Vagina (tissue), 2 donors: ENCODE measurements at places on chromosomes 4 and X. TPM values are rescaled to one million over a fixed set of nuclear protein-coding genes. Genes with fewer than 3 reads are reported as not detected.

CLCN3 gene
- total RNA-seq = 19.6 TPM

INPP4B gene
- total RNA-seq = 21.1 TPM

SLC2A9 gene
- 7.9 TPM for total RNA-seq

TIGD4 gene
- total RNA-seq = 0.49 TPM

PRSS12 gene
- 15.0 TPM for total RNA-seq

NMU gene
- 8.1 TPM for total RNA-seq

NAP1L3 gene
- total RNA-seq = 3.2 TPM

CENPVL1 gene
- total RNA-seq = not detected

USP17L15 gene
- not detected for total RNA-seq

CORIN gene
- total RNA-seq = 5.4 TPM

GPC4 gene
- total RNA-seq = 7.6 TPM

HSPA4L gene
- total RNA-seq = 14.2 TPM

BEX1 gene
- 3.7 TPM for total RNA-seq

- no peak for DNase-seq
Observed at GRCh38 chr4:53855581-53856250, 208.7 kb downstream of the CHIC2 start.

- no peak for DNase-seq
Observed at GRCh38 chr4:105430811-105431210, 43.1 kb downstream of the PPA2 start.

GRCh38 chr4:182453830-182454229, 210.6 kb downstream of the TENM3 start:
- DNase-seq = no peak

DNA sequence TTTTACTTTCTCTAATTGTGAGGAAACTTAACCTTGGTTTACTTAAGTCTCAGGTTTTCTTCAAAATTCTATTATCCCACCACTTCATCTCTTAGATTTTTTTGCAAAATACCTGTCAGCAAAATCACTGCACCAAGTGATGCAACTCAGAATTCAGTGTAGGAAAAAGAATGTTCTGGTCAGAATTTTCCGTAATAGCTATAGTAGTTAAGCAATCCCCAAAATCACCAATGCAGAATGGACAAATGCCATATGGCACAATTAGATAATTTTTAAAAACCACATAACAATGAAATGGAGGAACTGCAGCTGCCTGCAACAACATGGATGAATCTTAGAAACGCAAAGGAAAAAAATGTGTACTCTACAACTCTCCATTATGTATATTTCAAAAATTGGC, 373.1 kb downstream of the NAF1 start:
- DNase-seq = no peak

DNA sequence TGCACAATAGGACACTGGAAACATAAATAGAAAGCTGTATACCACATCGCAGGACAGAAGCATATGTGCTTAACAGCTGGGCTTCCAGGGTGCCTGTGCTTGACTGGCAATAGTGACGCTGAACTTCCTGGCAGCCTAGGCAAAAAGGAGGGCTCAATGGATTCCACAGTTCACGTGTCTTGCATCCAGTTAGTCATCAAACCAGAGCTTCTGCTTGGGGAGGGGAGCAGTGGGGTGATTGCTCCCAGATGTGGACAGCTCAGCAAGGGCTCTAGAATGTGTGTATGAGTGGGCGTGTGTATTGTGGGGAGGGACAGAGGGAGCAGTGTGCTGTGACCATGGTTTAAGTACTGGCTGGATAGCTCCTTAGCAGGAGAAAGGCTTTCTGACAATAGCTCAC, 2.3 kb downstream of the PRRG3 start:
- no peak for DNase-seq

- DNase-seq = no peak
Observed at GRCh38 chr4:149164282-149164681, 651.4 kb downstream of the IQCM start.

DNA sequence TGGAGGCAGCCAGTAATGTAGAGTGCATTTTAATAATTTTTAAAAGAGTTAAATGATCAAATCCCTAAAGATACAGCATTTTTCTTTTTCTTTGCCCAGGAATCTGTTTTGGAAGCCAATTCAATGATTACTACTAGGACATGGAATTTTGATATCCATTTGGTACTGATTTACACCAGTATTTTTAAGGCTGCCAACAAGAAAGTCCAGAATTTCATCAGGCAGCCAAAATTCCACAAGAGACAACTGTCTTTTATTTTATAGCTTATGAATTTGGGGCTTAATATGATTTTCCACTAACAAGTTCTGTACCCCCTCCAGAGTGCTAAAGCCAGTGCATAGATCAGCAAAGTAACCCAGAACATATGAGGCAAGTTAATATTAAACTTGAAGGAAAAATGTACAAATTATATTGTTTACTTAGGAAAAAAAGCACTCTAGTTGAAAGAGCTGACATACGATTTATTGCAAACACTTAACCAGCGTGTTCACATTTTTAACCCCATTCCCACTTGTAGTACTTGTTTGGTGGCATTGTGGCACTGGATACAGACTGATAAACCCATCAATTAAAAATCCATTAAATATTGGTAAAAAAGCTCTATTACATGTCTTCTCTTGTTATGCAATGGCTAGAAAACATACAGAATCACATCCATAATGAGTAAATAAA, 259.7 kb downstream of the DCHS2 start:
- no peak for DNase-seq

DNA sequence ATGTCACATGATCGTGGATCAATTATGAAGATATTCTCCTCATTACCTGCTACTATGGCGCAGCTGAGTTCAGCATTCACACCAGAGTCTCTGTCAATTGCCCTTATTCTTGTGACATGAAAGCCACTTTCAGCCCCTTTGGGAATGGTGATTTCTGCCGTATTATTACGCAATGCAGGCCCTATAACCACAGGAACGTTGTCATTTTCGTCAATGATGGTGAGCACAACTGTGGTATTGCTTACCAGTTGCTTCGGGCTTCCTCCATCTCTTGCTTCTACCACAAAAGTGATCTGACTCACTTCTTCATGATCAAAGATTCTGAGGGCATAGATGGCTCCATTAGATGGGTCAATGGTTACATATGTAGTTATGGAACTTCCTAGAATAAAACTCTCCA, 2.1 kb downstream of the PCDH18 start:
- no peak for DNase-seq

DNA sequence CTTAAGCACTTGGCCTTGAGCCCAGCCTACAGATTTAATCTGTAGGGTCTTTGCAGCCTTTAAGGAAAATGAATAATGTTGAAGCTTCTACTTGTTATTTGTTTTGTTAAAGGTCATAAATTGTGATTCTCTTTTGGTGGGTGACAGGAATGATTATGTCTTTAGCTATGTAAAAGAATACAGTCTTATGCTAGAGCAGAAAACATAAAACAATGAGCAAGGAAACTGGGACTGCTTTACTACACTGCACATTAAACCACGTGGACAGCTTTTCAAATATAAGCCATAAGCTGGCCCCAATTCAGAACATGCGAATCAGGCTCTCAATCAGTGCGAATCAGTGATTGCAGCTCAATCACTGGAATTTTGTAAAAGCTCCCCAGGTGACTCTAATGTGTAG, 40.9 kb upstream of the TBC1D19 start:
- no peak for DNase-seq

- no peak for DNase-seq
Observed at GRCh38 chr4:109359040-109359646, 56.7 kb upstream of the COL25A1 start.

- DNase-seq = no peak
Observed at GRCh38 chrX:134552351-134552750, 92.4 kb downstream of the HPRT1 start.

- DNase-seq = no peak
Observed at GRCh38 chr4:163495900-163496299, 1.4 kb downstream of the TMA16 start.

- no peak for DNase-seq
Observed at GRCh38 chr4:87283151-87283550, 39.5 kb downstream of the HSD17B13 start.

DNA sequence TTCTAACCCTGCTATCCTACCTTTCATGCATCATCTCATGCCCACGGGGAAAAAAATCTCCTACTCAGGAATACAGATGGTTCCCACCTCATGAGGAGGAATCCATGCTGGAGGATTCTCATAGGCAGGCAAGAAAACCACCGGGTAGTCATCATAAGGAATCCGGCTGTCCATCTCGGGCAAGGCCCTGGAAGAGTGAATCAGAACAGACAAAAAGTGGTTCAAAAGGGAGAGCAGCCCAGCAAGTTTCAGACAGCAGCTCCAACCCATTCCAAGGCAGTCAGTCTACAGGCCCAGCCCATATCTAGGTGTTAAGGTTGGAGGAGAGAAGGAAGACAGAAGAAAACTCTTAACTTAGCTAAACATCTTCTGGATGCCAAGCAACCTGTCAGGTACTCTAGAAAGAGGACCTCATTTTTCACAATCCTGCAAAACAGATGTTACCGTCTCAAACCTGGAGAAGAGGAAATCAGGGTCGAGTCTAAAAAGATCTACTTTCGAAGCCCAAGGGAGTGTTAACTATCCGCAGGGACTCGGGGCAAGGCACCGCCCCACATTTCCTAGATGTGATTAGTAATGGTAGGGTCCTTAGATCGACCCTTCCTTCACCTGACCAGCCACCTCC, 447 bp downstream of the PDZD11 start:
- no peak for DNase-seq

GRCh38 chr4:42415281-42415680, 18.0 kb downstream of the SHISA3 start:
- no peak for DNase-seq

- no peak for DNase-seq
Observed at GRCh38 chr4:61493041-61493440, 292.9 kb downstream of the ADGRL3 start.

DNA sequence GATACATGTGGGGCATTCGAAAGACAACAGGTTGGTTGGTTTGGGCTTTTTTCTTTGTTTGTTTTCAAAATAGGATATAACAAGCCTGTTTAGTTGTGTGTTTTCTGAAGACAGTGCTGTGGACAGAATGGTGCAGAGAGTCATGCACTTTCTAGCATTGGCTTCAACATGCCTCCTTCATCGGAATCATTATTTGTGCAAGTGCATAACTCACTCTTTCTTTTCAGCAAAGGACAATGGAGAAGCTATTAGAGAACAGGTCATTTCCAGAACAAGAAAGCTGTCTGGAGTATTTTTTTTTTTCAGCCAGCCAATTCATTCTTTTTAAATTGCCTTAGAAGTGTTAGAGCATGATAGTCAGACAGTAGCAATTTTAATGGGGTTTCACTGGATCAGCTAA, 225.8 kb downstream of the STK32B start:
- DNase-seq = no peak

DNA sequence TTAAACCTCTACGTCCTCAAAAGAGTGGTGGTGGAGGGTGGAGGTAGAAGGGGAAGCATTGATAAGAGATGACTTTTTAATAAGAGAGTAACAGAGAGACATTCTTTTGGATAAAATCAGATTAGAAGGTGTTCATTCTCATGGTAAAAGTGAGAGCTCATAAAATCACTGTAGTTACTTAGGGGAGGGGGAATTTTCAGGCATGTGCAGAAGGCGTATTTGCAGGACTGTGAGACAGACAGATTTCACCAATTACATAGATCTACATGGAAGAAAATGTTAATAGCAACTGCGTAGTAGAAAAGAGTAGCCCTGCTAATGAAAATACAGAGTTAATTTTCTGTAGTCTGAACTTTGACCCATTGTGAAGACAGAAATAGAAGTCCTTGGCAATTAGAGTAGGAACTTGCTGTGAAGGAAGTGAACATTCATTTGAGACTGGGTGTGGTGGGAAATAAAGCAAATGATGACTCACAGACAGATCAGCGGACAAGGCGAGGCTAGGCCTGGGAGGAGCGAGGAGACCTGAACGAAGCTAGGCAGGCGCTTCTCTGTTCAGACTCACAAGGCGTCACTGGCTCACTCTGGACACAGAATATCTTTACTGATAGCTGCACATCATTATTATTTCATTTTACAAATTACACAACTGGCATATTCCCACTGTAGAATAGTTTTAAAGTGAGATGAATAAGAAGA, 57.2 kb upstream of the FAM9C start:
- no peak for DNase-seq

DNA sequence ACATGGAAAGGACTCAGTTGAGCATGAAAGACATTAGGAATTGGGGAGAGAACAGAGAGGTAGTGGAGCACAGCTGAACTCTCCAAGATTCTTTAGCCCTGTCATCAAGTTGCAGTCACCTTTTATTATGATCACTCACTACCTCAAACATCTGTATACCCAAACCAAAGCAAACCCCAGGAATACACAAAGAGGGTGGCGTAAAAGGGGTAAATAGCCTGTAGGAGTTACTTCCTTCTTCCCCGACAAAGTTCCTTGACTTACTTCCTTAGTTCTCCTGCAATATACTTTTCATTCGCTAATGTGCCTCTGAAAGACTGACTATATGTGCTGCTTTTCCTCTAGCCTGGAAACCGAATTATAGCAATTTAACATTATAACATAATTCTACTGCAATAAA, 159.9 kb downstream of the SPRY1 start:
- no peak for DNase-seq

- DNase-seq = no peak
Observed at GRCh38 chrX:153765138-153766079, 1.4 kb downstream of the PLXNB3 start.

DNA sequence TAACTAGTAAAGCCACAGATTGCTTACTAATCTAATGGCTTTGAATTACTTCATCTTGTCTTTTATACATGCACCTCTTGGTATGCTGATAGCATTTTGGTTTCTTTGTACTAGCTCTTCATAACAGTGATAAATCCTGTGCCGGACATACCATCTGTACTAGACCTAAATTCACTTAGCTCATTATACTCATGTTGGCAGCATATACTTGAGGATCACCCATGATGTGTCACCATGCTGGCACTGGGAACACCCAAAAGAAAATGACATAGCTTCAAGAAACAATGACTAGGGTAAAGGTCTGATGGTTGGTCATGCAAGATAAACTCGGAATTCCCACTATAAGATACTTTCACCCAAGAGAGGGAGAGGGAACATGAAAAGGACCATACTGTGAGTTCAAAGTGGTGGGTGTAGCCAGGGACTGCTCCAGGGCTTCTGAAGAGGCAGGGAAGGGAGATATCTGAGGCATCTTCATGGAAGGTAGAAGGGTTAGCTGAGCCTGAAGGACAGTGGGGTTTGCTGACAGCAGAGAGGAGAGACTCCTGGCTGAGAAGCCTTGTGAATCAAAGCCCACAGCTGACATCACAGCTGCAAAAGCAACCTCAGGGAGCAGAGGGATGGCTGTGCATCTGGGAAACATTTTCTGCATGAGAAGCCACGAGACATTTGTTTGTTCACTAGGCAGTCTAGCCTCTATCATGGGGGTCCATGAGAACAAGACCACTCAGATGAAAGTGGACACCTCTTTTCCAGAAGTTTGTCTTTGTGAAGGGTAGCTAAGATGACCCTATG, 314.2 kb downstream of the RAB28 start:
- no peak for DNase-seq

- DNase-seq = no peak
Observed at GRCh38 chr4:87489678-87490077, 39.5 kb downstream of the SPARCL1 start.

- DNase-seq = no peak
Observed at GRCh38 chr4:87679449-87680169, 29.5 kb downstream of the DMP1 start.

- no peak for DNase-seq
Observed at GRCh38 chr4:80005863-80006262, 67.2 kb downstream of the ANTXR2 start.
